ENCODE measurements at places on chromosomes 12 and 14. TPM values are rescaled to one million over a fixed set of nuclear protein-coding genes. Genes with fewer than 3 reads are reported as not detected.

DNA sequence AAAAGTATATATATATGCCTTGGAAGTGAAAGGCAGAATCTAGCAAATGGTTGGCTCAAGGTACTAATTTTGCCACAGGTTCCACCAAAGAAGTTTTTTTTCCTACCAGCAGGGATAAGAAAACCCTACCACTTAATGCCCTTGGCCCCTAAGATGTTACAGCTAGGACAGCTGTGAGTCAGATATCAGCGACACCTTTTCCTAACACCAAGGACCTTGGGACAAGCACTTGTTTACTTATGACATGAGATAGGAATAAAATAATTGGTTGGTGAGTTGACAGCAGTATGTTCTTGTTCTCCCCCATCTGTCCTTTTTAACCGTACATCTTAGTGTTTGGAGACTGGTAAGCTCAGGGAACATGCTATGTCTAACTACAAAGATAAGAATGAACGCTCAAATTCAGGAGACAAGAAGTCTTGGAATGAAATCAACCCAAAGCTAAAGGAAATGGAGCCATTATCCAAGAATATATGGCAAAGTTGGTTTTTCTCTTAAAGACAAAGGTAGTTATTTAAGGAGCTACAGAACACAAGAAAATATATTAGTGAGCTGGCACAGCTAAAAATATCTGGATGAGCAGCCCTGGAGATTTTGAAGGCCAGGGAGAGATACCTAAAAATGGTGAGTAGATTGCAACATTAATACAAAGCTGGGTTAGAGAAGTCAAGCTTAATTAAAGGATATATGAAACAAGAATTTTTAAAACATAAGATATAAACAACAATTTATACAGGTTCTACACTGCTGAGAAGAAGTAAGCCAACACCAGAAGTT, 126.8 kb downstream of the TMTC1 start:
- no peak for DNase-seq

Gene CLEC1A
- 18.5 TPM for polyA plus RNA-seq

GRCh38 chr12:59041241-59042121, 121.2 kb upstream of the LRIG3 start:
- peak; percentile 45 for DNase-seq

Gene ZDHHC22
- 0.05 TPM for polyA plus RNA-seq

Gene HOXC9
- polyA plus RNA-seq = 2.1 TPM

Measured in right lung (tissue), 10 donors.